Panc1 (cell line): ENCODE measurements at places on chromosomes 16 and 17.

DNA sequence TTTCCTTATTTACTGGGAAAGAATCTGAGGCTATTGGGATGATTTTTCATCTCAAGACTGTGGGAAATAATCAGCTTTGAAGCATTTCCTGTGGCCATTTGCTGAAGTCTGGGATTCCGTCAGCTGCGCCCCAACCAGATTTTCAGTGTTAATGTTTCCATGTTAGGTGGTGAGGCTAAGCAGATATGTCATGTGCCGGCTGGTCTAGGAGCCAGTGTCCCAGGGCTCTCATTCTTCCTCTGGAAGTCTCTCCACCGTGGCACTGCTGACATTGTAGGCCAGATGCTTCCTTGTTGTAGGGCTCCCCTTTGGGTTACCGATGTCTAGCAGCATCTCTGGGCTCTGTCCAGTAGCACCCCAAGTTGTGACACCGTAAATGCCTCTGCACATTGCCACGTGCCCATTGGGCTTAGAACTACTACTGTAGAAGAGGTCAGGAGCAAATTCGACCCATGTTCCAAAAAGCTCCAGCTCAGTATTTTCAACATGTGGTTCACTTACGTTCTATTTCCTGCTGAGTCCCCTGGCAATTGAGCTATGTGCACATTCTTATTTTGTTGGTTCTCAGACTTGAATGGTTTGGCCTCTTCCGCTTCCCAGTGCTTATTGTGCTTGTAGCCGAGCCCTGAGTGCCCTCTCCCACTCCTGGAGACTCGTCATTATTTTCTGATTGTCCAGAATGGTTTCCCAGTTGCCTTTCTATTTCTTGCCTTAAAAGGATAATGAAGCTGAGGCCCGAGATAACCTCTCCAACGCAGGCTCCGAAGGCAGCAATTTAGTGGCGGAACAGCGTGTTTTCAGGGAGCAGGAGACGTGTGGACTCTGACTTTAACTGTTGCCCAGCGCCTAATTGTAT lies 82.2 kb downstream of the SPECC1 start:
- peak overlapping the region; percentile 85 for H3K27ac ChIP-seq
- H3K4me3 ChIP-seq = no peak overlapping the region
- H3K36me3 ChIP-seq = no peaks in the 10 kb centered on the region
- peaks cover 58% of the 10 kb centered on the region for H3K4me1 ChIP-seq

- H3K27me3 ChIP-seq = no peaks in the 10 kb centered on the region
These were observed 1.3 kb upstream of the SOCS1 start for GRCh38 chr16:11257131-11257938.

DNA sequence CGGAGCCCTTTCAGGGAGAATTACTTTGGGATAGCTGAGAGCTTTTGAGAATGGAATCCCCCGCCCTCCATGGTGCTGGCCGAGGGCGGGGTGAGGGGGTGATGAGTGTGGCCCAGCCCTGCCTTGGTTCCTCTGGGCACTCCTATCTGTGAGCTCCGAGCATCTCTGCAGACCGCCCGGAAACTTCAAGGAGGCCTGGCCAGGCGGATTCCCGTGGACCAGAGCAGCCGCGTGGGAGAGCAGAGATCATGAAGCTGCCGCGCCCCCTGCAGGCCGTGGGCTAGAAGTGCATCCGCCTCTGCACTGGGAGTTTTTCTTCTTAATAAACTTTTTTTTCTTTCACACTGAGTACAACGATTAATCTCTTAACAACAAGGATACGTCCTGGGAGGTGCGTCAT lies 392.9 kb upstream of the EEF2KMT start:
- no peaks in the 10 kb centered on the region for H3K4me1 ChIP-seq
- peaks cover 6% of the 10 kb centered on the region; the same call in 1 of the 2 replicates for H3K27me3 ChIP-seq
- no peaks in the 10 kb centered on the region for H3K36me3 ChIP-seq
- no peak for DNase-seq
- H3K4me3 ChIP-seq = no peak overlapping the region

- H3K36me3 ChIP-seq = no peaks in the 10 kb centered on the region
- DNase-seq = no peak
- H3K4me1 ChIP-seq = no peaks in the 10 kb centered on the region
- no peak overlapping the region for H3K27ac ChIP-seq
These were observed 40.7 kb downstream of the RGS9 start for GRCh38 chr17:65177901-65178300.

DNA sequence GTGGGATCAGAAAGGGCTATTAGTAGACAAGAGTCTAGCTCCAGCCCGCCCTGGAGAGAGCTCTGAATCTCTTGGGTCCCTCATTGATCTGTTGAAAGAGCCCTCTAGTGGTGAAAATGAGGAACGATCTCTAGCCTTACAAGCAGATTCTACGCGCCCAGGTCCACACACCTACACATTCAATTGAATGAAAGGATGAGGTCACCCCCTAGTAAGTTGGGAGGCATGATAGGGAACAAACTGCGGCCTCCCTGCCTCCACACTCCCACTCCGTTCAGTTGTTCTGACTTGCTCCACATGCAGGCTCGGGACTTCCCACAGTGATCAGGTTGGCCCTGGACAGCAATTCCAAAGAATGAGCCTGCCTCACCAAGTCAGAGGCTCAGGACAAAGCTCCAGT lies 2.9 kb upstream of the CACNG3 start:
- H3K27ac ChIP-seq = no peak overlapping the region
- no peak overlapping the region for H3K4me3 ChIP-seq
- H3K36me3 ChIP-seq = no peaks in the 10 kb centered on the region
- peaks cover 10% of the 10 kb centered on the region for H3K27me3 ChIP-seq
- peak; percentile 59 for DNase-seq

GRCh38 chr17:31553506-31553905 lies 162.0 kb downstream of the RAB11FIP4 start:
- DNase-seq = no peak
- H3K27me3 ChIP-seq = no peaks in the 10 kb centered on the region
- no peak overlapping the region for H3K27ac ChIP-seq
- H3K36me3 ChIP-seq = no peaks in the 10 kb centered on the region; the same call in 1 of the 2 replicates
- H3K4me1 ChIP-seq = peaks cover 9% of the 10 kb centered on the region

DNA sequence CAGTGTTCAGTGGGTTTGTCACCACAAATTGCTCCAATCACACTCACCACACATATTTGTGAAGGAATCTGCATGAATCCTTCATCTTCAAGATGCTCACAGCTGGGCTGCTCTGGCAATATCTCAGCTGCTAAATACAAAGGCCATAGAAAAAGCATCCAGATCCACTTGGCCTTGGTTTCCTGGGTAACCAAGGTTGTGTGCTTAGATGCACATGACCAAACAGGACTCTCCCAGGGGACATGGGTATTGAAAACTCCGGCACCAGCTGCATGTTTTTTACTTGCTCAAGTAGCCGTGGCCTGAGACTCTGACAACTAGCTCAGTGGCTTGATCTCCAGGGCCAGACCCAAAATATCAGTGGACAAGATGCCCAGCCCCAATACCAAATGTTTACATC lies 131.3 kb downstream of the CBLN1 start:
- no peak overlapping the region for H3K27ac ChIP-seq
- no peaks in the 10 kb centered on the region for H3K4me1 ChIP-seq
- H3K27me3 ChIP-seq = no peaks in the 10 kb centered on the region

DNA sequence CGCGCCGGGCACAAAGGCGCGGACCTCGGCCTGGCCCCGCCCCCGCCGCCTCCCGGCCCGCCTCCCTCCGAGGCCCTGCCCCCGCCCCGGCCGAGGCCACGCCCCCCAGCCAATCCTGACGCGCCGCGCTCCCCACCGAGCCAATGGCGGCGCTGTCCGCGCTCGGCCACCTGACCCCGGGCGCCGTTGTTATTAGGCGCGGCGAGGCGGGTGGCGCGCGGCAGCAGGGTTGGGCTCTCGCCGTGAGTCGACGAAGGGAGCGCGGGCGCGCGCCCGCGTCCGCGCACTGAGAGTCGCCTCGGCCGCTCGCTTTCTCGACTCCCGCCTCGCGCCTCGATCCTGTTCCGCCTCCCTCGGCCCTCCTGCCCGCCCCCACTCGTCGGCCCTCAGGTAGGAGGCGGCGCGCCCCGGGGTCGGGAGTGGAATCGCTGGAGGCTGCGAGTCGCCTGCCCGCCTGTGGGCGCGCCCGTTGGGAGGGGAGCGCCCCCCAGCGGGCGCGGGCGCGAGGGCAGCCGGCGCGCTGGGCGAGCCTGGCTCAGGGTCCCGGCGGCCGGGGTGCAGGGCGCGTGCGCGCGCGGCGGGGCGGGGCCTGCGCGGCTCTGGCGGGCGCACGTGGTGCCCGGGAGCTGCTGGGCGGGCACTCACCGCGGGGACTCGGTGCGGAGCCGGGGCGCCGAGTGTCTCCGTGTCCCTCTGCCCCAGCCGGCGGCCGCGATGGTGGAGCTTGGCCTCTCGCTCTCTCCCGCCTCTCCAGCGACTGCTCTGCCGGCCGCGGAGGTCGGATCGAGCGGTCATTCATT lies 405 bp upstream of the CBLN1 start:
- H3K36me3 ChIP-seq = no peaks in the 10 kb centered on the region
- H3K4me3 ChIP-seq = no peak overlapping the region; the same call in 1 of the 2 replicates
- H3K27me3 ChIP-seq = peaks cover 5% of the 10 kb centered on the region
- H3K4me1 ChIP-seq = no peaks in the 10 kb centered on the region
- no peak for DNase-seq
- no peak overlapping the region for H3K27ac ChIP-seq

- H3K4me1 ChIP-seq = peaks cover 13% of the 10 kb centered on the region; the same call in 1 of the 2 replicates
- H3K36me3 ChIP-seq = no peaks in the 10 kb centered on the region
- DNase-seq = no peak
- H3K27me3 ChIP-seq = no peaks in the 10 kb centered on the region
These were observed 44.9 kb upstream of the PABPN1L start for GRCh38 chr16:88911136-88911945.

GRCh38 chr16:28167221-28167620 lies 44.5 kb downstream of the XPO6 start:
- H3K27me3 ChIP-seq = no peaks in the 10 kb centered on the region
- H3K4me1 ChIP-seq = no peaks in the 10 kb centered on the region
- H3K27ac ChIP-seq = no peak overlapping the region
- H3K36me3 ChIP-seq = peaks cover 21% of the 10 kb centered on the region
- no peak overlapping the region for H3K4me3 ChIP-seq
- no peak for DNase-seq

- no peaks in the 10 kb centered on the region for H3K36me3 ChIP-seq
- DNase-seq = no peak
- no peaks in the 10 kb centered on the region for H3K4me1 ChIP-seq
- no peak overlapping the region for H3K27ac ChIP-seq
- H3K4me3 ChIP-seq = no peak overlapping the region
- H3K27me3 ChIP-seq = no peaks in the 10 kb centered on the region
These were observed 13.4 kb downstream of the RPTOR start for GRCh38 chr17:80558046-80558445.

- DNase-seq = no peak
- H3K4me3 ChIP-seq = no peak overlapping the region
- no peaks in the 10 kb centered on the region for H3K4me1 ChIP-seq
- H3K27me3 ChIP-seq = peaks cover 3% of the 10 kb centered on the region; the same call in 1 of the 2 replicates
- H3K27ac ChIP-seq = no peak overlapping the region
These were observed 154.0 kb downstream of the IRF8 start for GRCh38 chr16:86052926-86053325.

DNA sequence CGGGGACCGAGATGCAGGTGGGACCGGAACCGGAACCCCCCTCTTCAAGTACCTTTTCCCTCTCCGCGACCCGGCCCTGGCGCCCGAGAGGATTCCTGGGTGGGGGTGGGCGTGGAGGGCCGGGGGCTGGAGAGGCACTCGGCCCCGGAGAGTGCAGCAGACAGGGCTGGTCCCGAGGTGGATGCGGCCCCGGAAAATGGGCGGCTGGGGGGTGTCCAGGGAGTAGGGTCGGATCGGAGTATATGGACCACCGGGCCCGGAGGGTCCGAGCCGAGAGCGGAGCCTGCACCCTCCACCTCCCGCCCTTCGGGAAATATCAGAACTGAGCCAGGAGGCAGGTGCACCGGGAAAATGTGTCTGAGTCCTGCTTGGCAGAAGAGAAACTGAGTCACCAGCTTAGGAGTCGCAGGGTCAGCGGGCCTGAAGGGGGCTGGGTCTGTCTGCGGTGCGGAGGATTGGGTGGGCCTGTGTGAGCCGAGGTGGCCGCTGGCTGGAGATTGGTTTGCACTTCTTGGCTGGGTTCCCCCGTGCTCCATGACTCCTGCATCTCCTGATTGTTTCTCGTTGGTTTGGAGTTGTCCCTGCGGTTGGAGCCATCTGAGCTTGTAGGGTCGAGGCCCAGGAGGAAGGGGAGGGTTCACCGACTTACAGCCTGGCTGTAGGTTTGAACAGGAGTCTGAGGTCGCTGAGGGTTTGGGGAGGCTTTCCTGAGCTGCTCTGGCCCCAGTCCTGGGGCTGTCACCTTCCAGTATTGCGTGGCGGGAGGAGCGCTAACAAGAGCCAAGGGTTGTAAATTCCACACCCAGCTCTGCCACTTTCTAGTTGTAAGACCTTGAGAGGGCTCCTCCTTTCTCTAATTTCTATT lies 518 bp downstream of the SH2B1 start:
- H3K27me3 ChIP-seq = no peaks in the 10 kb centered on the region
- H3K27ac ChIP-seq = peak overlapping the region; percentile 97
- no peak for DNase-seq

DNA sequence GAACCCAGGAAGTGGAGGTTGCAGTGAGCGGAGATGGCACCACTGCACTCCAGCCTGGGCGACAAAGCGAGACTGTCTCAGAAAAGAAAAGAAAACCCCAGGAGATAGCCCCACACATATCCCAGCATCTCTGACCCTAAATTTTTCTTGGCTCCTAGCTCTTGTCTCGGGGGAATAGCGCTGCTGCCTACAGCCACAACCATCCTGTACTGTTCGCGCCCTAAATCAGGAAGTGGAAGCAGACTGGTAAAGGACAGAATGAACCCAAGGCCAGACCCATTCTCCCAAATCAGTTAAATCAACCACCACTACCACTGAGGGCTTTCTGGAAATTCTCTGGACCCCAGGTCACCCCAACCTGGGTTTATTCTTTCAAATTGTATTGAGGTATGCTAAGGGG lies 1.7 kb downstream of the CTDNEP1 start:
- H3K4me3 ChIP-seq = peak overlapping the region; percentile 72
- peaks cover 16% of the 10 kb centered on the region for H3K4me1 ChIP-seq
- peaks cover 8% of the 10 kb centered on the region for H3K36me3 ChIP-seq
- peak overlapping the region; percentile 92 for H3K27ac ChIP-seq
- no peak for DNase-seq

GRCh38 chr17:73645050-73645871 lies 1.0 kb upstream of the SDK2 start:
- H3K36me3 ChIP-seq = no peaks in the 10 kb centered on the region
- H3K4me3 ChIP-seq = peak overlapping the region; percentile 38
- no peak for DNase-seq

GRCh38 chr17:20154286-20155000 lies 145.3 kb downstream of the SPECC1 start:
- H3K27ac ChIP-seq = peak overlapping the region; percentile 81; the same call in 1 of the 2 replicates
- H3K4me3 ChIP-seq = no peak overlapping the region
- H3K27me3 ChIP-seq = no peaks in the 10 kb centered on the region
- peaks cover 17% of the 10 kb centered on the region for H3K4me1 ChIP-seq
- H3K36me3 ChIP-seq = no peaks in the 10 kb centered on the region
